ENCODE measurements at places on chromosomes 13 and 19.

DNA sequence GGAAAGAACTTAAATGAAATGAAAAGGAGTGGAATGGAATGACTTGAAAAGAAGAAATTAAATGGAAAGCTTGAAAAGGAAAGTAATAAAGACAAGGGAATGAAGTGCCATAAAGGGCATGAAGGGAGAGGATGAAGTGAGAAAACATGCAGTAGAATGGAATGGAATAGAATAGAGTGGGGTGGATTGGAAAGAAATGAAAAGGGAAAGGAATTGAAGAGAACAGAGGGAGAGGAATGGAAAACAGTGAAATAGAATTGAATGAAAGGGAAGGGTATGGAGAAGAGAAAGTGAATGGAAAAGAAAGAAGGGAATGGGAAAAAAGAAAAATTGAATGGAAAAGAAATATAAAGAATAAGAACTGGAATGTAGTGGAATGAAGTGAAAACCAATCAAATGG lies 9.2 kb upstream of the ZNF180 start:
- DNase-seq: no peak

DNA sequence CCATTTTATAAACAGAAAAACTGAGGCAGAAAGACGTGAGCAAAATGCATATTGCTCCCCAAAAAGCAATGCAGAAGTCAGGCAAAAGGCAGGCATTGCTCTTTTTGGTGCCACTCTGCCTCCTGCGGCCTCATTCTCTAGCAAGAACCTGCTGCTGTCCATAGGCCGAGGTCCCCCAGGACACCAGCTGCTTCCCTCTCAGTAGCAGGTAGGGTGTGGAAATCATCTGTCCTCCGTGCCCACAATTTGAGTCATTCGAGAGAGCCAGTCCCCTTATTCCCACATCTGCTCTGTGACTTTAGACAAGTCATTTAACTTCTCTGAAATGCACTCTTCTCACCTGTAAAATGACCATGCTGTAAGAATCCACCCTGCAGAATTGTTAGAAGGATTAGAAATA lies 50.0 kb downstream of the TNFRSF19 start:
- no peak for DNase-seq

- DNase-seq: no peak
Measured at GRCh38 chr19:6378486-6378885, 2.8 kb upstream of the PSPN start.

DNA sequence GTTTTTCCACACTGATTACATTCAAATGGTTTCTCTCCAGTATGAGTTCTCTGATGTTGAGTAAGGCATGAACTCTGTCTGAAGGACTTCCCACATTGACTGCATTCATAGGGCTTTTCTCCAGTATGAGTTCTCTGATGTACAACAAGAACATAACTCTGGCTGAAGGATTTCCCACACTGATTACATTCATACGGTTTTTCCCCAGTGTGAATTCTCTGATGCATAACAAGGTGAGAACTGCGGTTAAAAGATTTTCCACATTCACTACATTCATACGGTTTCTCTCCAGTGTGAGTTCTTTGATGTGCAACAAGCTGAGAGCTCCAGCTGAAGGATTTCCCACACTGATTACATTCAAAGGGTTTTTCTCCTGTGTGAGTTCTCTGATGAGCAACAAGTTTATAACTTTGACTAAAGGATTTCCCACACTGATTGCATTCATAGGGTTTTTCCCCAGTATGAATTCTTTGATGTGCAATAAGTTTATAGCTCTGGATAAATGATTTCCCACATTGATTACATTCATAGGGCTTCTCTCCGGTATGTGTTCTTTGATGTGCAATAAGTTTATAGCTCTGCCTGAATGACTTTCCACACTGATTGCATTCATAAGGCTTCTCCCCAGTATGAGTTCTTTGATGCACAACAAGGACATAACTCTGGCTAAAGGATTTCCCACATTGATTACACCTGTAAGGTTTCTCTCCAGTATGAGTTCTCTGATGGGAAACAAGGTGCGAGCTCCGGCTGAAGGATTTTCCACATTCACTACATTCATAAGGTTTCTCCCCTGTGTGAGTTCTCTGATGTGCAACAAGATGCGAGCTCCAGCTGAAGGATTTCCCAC lies 23.5 kb downstream of the ZNF180 start:
- no peak for DNase-seq

GRCh38 chr13:46909042-46909441 lies 12.2 kb upstream of the HTR2A start:
- no peak for DNase-seq

DNA sequence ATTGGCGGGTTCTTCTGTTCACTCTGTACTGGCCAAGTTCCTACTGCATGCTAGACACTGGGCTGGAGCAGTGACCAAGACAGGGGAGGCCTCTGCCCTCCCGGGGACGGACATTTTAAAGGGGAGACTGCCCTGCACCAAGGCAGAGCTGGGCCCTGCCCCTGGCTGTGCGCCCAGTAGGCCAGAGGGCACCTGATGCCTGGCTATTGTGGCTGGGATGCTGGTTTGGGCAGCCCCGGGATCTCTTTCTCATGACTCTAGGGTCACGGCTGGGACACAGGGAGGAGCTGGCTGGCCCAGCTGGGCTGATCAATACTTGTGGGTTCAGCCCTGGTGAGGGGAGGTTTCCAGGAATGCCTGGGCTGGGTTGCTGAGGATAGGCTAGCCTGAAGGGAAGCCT lies 17.7 kb downstream of the LIPE start:
- no peak for DNase-seq

DNA sequence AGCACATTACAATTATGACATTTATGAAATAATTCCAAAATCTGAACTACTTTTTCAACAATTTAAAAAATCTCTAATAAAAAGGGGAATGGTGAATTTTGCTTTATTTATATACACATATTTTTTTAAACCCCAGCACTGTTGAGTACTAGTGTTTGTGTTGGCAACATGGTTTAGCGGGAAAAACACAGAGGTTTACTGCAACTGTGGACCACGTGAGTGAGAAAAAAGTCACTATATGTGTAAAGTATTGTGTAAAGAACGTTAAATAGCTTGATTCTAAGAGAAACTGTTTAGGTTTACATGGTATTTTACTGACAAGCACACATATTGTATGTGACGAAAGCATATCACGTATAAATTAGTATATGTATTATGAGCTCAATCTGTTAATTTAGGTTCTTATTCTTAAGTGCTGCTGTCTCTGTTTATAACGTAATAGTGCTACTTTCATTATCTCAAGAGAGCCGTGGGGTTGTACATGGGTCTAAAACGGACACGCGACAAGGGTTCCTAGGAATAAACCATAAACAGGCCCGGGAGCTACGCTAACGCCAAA lies 617 bp downstream of the SKA3 start:
- peak; percentile 21 for DNase-seq

DNA sequence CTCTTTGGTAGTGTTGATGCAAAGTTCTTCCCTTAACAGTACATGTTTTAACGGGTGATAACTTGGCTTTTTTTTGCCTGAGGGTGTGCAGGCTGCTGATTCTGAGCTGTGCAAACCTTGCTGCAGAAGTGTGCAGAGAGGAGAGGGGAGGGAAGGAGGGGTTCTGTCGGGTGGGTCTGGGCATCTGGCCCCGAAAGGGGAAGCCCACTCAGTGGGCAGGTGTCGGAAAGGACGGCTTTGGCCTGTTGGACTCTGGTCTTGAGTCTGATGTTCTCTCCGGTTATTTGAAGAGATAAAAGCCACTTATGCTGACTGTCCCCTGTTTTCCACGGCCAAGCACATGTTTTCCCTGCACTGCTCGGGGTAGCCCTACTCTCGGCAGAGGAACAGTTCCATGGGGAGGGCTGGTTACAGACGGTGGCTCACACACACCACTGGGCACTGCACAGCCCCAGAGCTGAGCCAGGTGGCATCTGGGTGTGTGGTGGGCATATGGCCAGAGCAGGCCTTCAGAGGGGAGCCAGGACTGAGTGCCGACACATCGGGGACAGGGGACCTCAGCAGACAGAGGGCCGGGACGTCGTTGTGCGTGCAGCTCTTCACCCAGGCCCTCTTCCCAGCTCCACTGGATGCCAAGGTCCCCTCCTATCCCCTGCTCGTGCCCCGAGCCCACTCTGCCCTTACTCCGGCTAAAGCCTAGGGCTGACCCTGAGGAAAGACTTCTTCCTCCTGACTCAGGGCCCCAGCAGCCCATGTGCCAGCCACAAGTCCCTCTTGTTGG lies 93.2 kb downstream of the TEX29 start:
- DNase-seq: no peak

- DNase-seq: no peak
Measured at GRCh38 chr13:24007979-24008620, 110.8 kb upstream of the C1QTNF9B start.

DNA sequence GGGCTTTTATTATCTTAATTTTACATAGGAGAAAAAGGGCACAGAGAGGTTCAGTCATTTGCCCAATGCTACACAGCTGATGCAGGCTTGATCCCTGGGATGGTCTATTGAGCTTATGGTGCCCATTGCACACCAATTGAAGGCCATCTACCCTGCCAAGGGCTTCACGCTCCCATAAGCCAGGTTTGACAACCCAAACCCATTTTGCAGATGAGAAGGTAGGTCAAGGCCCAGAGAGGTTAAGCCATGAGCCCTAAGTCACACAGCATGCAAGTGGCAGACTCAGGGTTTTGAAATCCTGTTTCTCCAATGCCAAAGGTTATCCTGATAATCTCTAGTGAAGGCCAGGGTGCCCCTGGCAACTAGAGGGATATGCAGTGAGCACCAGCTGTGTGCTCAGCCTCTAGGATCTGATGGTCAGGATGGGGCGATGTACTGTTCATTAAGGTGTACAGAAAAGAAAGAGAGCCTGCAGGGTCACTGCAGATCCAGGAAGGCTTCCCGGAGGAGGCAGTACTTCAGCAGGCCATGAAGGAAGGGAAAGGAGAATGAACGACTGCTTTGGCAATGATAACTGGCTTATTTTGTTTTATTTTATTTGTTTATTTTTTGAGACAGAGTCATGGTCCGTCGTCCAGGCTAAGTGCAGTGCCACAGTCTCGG lies 8.1 kb downstream of the CREB3L3 start:
- no peak for DNase-seq

DNA sequence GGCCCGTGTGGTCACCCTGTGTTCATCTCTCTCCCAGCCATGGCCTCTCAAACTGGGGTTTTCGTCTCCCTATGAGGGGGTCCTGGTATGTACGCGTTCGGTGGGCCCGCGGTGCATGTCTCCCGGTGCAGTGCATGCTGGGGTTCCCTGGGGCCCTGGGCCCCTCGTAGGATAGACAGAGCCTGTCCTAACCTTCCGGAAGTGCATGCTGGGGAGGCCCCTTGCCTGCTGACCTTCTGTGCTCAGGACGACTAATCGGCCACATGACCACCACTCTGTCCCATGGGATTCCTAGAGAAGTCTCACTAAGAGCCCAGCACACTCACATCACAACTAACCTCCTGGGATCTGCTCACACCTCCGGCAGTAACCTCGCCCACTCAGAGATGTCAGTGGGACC lies 4.9 kb upstream of the USE1 start:
- no peak for DNase-seq

DNA sequence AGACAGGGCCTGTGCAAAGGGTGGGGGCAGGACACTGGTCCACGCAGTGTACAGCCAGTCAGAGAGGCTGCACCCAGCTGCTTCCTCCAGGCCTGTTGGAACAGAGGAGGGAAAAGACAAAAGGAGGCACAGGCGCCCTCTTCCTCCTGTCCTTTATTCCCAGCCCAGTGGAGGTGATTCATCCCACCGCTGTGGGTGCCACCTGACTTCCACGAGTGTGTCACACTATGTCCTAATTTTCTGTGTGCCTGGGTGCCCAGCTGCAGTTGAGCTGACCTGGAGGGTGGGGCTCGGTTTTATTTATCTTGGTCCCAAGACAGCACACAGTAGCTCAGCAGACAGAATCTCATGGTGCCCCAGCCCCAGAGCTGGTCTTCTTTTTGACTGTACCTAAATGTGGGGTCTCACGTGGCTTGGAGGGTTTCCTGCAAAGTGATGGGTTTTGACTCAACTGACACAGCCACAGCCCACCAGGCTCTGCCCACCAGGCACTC lies 9.0 kb downstream of the EPS15L1 start:
- DNase-seq: no peak

DNA sequence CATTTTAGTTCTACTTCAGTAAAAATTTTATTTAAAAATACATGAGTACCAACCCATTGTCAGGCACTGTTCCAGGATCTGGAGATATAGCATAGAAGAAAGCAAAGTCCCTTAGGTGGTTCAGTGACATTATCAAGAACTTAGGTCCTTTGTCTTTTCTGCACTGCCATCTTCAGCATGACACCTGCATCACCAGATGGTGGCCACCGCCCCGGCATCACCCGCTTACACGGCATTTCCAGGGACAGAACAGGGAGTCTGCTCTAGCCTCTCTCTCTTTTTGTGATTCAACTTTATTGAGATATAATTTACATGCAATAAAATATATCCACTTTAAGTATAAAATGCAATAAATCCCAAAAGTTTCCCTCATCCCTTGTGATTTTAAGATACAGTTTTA lies 23.5 kb downstream of the DYRK1B start:
- DNase-seq: no peak

- DNase-seq: no peak
Measured at GRCh38 chr13:106467427-106468122, 67.9 kb downstream of the EFNB2 start.

DNA sequence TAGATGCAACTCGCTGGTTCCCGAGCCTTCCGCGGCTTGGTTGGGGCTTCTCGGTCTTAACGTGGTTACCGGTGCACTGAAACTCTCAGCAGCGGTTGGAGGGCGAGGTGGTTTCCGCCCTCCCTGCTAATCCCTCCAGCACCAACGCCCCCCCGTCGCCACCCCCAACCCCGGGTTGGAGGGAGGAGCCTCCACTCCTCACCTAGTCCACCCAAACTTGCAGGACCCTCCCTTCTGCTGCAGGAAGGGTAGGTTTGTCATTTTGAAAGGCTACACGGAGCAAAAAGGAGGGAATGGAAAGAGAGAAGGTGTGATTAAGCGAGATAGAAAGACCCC lies 465.0 kb downstream of the ITGBL1 start:
- no peak for DNase-seq

GRCh38 chr13:79908381-79908780 lies 427.4 kb downstream of the NDFIP2 start:
- DNase-seq: no peak

- no peak for DNase-seq
Measured at GRCh38 chr13:111303559-111303958, 16.9 kb upstream of the TEX29 start.

GRCh38 chr13:31437975-31438374 lies 238.2 kb downstream of the B3GLCT start:
- no peak for DNase-seq

GRCh38 chr13:24911133-24911908 lies 147.4 kb downstream of the RNF17 start:
- DNase-seq: no peak

DNA sequence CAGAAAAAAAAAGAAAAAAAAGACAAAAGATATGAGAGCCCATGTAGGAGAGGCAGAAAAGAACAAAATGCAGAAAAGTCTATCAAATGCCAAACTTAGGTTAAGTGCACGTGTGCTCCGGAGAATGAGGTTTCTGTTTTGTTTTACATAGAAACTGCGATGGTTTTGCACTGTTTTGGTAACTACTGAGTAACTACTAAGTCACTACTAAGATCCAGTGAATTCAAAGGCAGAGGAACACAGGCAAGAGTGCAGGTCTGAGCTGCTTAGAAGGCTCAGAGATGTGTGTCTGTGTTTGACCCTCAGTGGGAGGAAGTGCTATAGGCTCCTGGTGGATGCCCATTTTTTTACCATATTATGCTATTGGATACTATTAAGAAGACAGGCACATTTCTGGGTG lies 299.3 kb downstream of the NDFIP2 start:
- peak; percentile 17 for DNase-seq

GRCh38 chr13:80168089-80168850 lies 172.7 kb downstream of the SPRY2 start:
- DNase-seq: no peak
